Activated CD4-positive, alpha-beta T cell treated with anti-CD3 and anti-CD28 coated beads, Interleukin-10, Interleukin-2, amounts not matched to agents 100 ng/mL and 50 ng/mL, durations not matched to agents 16 hours and 8 hours (primary cell): ENCODE measurements at places on chromosomes 16 and 17.
A peak's percentile ranks its signal among the peaks of the same experiment; 100 is the strongest.

DNA sequence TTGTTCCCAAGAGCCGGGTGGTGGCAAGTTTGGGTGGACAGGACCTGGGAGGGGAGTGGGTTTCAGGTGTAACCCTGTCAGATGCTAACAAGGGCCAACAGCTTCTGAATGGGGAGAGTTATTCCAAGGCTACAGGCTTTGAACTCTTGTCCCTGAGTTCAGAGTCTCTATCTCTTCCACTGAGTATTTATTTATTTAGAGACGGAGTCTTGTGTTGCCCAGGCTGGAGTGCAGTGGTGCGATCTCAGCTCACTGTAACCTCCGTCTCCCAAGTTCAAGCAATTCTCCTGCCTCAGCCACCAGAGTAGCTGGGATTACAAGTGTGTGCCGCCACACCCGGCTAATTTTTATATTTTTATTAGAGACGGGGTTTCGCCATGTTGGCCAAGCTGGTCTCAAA is 2.6 kb upstream of the SETD1A start:
- no peak for DNase-seq

DNA sequence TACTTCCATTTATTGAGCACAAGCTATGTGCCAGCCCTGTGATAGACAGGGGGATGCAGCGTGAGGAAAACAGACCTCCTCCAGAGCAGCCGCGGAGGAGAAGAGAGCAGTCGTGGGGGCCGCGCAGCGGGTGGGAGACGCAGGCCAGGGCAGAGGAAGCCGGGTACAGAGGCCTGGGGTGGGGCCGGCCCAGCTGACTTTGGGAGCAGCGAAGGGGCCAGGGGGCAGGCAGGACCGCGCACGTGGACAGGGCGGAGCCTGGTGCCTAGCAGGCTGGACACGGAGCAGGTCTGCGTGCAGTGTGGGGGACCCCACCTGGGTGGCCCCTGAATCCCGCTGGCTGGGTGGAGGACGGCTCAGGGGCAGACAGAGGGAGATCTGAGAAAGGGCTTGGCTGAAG is 46.2 kb downstream of the ZFPM1 start:
- DNase-seq = no peak

GRCh38 chr17:10177913-10178505 is 20.4 kb downstream of the GAS7 start:
- no peak for DNase-seq

DNA sequence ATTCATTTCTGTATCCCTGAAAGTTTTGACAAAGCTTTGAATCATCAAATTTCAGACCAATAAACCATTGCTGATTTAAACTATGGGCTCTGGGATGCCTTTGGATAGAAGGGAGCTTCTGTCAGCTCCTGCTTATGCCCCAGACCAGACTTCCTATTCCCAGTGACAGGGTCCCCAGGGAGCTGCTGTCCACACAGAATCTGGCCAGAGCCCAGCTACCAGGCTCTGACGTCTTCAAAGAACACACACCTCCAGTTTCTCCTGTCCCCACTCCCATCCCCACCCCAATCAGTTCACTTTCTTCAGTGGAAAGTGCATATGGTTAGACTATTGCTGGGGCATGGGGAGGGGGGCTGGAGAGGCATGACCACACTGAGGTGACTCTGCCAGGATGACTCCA is 51.6 kb upstream of the SREBF1 start:
- no peak for DNase-seq

DNA sequence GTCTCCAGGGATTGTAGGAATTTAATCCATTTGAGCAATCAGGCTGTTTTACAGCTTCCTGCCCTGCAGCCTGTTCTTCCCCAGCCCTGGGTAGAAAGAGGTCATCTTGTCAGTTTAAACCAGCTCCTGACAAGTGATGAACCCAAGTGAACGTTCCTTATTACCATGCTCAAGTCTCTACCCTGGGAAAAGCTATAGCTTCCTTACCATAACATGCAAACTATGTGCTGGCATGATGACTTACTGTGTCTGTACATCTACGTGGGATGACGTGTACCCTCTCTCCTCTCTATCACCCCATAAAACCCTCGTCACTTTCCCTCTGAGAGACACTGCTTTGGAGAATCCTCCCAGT is 452.2 kb downstream of the XYLT1 start:
- DNase-seq = no peak

DNA sequence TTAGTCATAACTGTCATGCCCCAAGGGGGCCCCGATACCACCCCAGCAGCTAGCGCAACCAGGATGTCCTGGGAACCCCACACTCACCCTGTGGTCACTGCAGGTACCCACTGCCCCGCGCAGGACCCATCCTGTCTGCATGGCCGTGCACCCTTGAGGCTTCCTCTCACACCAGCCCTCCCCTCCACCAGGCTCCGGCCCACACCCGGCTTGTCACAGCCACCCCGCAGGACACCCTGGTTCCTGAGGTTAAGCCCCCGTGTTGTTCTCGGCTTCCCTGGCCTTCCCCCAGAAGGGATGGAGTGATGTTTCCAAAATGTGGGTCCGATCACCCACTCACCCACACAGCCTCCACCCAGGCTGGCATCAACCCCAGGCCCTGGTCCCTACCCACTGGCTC is 7.5 kb downstream of the DNASE1L2 start:
- no peak for DNase-seq

DNA sequence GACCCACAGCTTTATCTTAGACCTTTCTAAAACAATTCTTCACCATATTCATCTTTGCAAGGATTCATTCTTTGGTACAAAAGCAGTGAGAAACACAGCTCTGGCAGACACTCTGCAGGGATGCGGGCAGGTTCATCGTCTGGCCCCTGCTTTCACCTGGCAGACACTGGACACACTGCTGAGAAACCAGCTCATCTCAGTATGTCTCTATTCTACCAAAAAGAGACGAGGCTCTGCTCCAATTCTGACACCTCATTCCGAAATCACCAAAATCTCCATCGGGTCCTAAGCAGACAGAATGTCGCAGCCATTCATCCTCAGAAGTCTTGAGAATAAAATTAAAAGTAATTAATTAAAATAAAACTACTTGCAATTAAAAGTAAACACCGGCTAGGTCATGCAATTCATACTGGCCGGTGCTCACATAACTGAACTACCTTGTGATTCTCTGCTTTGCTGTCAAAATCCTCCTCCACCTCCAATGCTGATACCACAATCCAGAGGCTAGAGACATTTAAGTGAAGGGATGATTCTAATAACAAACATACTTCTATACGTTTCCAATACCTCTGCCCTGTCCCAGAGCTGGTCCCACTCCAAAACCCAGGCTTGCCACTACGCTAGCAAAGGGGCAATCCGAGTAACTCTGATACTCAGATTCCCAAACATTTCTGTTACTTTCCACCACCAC is 1.3 kb downstream of the RNF157 start:
- DNase-seq = no peak

DNA sequence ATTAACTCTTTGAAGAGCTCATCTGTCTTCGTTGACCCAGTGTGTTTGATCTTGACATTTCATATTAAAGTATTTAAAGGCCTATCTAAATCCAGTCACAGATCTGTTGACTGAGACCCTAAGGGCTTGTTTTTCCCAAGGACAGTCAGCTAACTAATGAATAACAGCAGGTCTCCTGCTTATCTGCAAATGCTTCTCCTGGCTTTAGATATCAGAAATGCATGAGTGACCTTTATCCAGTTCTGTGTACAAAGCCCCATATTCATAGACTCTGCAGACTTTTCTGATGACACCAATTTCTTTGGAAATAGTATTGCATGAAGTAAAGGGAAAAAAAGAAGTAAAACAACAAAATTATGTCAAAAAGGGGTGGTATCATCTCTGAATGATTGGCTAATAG is 70.3 kb downstream of the YPEL2 start:
- DNase-seq = no peak

DNA sequence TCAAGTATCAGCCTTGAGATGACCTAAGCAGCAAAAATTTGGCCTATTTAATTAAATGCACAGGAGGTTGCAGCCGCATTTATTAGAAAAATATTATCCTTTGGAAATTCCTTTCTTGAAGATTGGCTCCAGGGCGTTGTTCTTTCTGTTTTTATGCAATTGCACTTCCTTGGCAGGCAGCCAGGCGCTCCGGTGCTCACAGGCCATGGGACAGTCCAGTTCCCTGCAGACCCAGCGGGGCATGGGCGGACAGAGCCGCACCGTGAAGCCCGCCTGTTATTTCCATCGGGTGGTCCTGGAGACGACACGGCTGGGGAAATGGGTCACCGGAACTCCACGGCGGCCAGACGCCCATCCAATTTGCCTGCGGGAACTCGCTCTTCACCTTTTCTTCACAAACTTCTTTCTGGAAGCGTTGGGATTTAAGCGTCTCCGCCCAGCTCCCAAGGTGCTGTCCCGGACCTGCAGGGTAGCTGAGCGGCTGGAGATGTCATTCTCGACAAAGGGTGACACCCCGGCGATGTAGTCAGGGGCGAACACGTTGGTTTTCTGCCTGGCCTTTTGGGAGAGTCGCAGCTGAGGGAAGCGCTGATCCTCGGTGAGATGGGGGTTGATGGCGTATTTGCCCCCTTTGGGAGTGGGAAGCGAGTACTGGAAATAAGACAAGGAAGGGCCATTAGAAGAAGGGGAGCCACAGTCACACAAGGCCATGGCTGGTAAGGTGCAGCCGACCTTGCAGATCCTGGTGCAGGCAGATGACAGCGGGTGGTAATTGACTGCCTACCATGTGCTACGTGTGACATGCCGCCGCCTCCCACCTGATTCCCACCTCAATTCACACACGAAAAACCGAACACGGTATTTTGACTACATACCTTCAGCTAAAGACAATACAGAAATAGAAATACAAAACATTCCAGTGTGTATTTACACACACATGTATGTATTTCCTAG is 12.5 kb downstream of the NOB1 start:
- no peak for DNase-seq

- peak; percentile 36 for DNase-seq
These were observed 1.5 kb upstream of the BAIAP3 start for GRCh38 chr16:1331712-1332617.

DNA sequence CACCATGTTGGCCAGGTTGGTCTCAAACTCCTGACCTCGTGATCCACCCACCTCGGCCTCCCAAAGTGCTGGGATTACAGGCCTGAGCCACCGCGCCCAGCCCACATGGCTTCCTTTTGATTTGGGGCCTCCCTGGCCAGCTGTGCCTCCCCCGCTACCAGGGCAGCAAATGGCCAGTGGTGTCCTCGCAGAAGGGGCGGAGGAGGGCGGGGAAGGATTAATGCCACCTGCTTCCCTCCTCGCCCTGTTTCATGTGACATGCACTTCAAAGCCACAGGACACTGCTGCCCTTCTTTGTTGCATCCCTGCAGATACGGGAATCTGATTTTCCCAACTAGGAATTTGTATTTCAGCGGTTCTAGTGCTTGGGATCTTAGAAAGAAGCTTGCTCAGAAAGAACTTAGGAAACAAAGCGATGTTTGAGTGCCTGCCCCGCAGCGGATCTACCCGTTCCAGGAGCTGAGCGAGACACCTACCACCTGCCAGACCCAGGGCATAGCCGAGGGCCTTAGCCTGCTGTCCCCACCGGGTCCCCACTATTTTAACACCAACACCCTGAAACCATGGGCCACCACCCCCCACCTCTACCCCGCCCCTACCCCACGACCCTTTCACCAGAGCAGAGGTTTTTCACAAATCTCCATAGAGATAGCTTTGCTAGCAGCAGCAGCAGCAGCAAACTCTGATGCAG is 37.7 kb upstream of the CCDC182 start:
- DNase-seq = no peak
